ENCODE measurements at places on chromosomes 4 and X. TPM values are rescaled to one million over a fixed set of nuclear protein-coding genes. Genes with fewer than 3 reads are reported as not detected.

The PNCK gene
- polyA plus RNA-seq, result 6.2 TPM

The BBS7 gene
- polyA plus RNA-seq, result 12.8 TPM

The RAB39B gene
- 0.43 TPM for polyA plus RNA-seq

DNA sequence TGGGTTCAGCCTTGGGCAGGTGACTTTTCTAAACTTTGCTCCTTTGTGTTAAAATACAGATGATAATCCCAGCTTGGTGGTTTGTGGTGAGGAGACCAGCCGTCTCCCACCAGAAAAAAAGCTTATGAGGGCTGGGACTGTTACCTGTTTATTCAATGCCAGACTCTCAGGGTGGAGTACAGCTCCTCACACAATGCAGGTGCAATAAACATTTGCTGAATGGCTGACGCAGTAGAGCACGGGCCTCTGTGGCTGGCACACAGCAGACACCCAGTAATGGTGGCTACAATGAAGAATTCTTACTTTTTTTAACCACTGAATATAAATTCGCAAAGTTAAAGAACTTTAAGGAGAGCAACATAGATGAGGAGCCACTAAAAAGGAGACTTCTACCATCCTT lies 30.2 kb downstream of the BEND4 start:
- no peak for DNase-seq

- no peak for DNase-seq
Observed at GRCh38 chr4:74534936-74535335, 90.0 kb downstream of the AREG start.

DNA sequence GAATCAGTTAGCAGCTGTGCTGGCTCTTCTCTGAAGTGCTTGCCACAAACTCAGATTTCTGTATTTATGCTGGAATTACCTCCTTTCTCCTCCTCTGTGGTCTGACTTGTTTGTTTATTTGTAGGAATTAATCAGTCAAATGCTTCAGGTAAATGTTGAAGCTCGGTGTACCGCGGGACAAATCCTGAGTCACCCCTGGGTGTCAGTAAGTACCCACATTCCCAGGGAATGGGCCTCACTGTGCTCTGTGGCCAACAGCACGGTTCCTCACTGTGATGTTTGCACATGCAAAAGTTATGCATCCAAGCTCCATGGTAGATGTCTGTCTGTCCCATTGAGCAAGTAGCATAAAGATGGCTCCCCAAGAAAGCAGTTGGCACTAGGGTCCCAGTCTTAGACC lies 169.9 kb downstream of the DCLK2 start:
- DNase-seq, result no peak

GRCh38 chr4:100834616-100835015 lies 316.8 kb upstream of the EMCN start:
- no peak for DNase-seq

GRCh38 chrX:7294483-7294882 lies 146.5 kb upstream of the PUDP start:
- no peak for DNase-seq

DNA sequence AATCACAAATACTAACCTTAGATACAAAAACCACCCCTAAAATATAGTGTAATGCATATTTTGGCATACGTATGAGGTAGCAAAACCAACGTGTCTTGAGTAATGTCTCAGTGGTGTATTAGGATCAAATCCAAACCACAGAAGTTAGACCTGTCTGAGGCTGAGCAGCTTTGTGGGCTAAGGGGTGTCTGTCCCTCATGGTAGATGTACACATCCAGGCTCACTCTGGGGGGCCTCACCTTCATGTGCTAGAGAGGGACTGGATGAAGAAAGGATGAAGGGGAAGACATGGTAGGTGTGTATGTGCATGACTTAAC lies 188.0 kb upstream of the TBC1D9 start:
- DNase-seq, result no peak

- DNase-seq, result no peak
Observed at GRCh38 chr4:76607266-76607799, 172.3 kb downstream of the SHROOM3 start.

DNA sequence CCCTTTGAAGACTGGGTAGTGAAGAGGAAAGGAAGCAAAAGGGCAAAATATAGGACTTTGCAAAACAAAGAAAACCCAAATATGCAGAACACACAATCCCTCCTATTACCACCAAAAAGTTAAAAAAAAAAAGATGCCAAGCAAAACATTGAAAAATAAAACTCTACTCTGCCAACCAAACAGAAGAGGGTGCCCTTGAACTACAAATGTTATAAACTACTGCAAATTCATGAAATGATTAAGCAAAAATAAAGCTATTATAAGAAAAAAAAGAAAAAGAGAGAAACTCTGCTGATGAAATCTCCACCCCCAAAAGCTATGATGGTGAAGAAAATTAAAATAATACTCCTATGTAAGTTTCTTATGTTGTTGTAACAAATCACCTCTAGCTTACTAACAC lies 168.5 kb upstream of the STK26 start:
- no peak for DNase-seq

DNA sequence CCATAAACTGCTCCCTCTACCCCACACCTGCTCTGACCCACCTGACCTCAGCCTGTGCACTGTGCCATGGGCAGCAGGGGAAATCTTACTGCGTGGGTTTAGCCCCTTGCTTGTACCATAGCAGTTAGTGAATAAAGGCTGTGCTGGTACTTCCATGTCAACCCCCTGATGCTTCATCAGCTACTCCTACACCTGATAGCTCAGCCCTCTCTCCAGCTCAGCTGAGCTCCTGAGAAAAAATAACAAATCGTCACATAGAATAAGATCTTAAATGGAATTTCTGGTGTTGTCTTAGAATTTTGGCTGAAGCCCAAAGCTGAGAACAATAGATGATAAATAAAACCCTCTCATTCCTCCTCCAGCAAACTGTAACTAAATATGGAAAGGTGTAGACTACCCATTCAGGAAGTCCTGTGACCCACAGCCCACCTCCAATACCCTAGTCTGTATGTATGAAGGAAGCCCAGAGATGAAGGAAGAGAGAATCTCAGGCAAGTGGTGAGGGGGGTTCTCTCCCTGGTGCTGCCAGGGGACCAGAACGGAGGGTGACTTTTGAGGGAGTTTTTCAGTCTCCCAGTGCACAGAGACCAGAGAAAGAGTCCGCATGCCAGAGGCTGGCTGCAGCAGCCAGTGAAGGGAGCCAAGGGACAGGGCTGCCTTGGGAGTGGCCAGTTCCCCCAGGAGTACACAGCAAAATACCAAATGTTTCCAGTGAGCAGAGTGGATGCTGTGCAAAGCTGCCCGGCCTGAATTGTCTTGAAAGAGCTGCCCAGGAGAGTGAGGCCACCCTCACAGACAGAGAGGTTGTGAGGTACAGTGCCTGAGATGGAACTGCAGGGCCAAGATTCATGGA lies 227.3 kb downstream of the QDPR start:
- no peak for DNase-seq

GRCh38 chrX:10278716-10279115 lies 121.9 kb downstream of the CLCN4 start:
- no peak for DNase-seq

All from forelimb muscle (tissue), 1 donor.